ENCODE measurements at places on chromosomes 11 and 22.

DNA sequence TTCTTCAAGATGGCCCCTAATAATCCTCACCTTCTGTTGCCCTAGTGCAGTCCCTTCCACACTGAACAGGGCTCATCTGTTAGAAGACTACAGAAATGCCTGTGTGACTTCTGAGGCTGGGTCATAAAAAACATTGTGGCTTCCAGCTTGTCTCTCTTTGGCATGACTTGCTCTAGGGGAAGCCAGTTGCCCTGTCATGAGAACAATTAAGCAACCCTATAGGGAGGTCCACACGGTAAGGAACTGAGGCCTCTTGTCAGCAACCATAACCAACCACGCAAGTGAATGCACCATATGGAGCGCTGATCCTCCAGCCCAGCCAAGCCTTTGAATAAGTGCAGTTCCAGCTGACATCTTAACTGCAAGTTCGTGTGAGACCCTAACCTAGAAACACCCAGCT is 2.6 kb downstream of the LIPT2 start:
- no peak for DNase-seq

DNA sequence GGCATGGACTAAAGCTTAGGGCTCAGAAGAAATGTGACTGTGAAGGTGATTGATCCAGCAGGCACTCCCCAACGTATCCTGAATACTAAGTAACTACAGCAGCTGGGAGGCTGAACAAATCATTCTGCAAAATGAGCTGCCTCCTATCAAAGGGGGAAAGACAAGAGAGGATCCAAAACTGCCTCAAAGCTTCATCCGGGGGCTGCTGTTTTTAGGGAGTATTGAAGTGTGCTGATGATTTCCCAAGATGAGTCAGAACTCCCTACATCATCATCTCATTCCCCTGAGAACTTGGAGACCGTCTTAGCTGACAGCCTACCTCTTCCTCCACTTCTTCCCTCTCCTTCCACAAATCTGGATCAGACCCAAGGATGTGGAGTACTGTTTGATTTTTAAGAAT is 108.4 kb upstream of the GRAMD1B start:
- no peak for DNase-seq

GRCh38 chr22:47565607-47566006 is 803.2 kb downstream of the TBC1D22A start:
- no peak for DNase-seq

DNA sequence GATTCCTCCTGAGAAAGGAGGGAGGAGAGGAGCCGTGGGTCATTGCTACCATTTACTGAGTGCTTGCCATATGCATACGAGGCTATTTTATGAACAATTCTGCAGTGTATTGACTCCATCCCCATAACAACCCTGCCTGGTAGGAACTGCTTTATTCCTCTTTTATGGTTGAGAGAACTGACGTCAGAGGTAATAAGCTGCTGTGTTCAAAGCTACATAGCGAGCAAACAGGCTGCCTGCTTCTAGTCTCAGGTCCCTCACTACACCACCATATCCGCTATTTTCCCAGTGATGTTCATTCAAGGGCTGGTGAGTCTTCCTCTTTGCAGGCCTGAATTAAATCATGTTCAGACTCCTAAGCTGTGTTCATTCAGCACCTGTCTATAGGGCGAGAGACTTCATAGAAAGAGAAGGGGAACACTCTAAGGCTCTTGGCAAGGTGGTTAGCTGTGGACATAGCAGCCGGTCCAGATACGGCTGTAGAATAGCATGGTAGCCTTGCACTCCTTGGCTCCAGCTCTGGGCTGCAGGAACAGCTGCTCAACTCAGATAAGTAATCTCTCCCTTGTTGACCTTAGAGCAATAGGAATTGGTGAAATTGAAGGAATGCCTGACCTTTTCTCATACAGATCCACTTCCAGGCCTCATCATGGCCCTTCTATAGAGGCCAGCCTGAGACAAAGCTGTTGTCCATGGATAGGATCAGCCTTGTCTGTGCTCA is 82.6 kb downstream of the MICAL2 start:
- DNase-seq, result no peak

DNA sequence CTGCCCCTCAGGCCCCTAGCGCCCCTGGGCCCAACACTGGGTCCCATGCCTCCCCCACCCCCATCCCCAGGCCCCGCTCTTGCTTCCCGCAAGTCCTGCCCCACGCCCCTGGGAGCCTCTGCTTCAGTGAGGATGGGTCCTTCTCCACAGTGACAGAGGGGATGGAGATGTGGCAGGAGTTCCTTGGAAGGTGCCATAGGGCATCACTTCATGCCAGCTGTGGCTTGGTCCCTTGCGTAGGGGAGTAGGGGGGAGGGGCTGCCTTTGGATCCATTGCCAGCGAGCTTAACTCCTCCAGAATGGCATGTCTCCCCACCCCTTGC is 9.5 kb upstream of the TBC1D22A start:
- DNase-seq, result no peak

DNA sequence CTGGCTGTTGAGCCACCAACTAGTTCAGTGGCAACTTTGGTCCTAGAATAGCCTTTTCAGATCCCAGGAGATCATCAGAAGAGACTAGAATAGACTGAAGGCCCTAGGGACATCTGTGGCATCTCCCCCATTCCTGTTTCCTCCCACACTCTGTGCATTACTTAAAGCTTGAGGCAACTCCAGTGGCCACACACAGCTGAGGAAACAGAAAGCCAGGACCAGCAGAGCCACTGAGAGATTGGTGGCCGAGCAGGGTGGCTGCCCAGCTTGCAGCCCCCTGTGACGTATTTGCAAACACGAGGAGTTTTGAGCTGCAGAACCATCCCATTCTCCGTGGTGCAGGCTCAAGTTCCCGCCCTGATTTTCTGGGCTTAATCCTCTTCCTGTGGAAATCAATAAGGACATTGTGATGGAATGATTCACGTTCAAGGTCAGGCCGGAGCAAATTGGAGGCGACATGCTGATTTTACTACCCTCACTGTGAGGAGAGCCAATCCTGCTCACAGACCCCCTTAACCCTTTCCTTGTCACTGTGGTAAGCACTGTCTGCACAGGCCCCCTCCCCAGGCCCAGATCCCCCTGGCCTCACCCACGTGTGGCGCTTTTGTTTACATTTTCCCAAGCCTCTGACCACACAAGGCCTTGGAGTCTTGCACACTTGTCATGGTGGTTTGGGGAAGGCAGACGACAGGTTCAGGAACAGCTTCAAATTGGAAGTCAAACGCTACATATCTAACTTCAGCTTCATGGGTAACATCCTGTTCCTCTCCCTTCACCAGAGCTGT is 69.1 kb upstream of the MYOD1 start:
- no peak for DNase-seq

DNA sequence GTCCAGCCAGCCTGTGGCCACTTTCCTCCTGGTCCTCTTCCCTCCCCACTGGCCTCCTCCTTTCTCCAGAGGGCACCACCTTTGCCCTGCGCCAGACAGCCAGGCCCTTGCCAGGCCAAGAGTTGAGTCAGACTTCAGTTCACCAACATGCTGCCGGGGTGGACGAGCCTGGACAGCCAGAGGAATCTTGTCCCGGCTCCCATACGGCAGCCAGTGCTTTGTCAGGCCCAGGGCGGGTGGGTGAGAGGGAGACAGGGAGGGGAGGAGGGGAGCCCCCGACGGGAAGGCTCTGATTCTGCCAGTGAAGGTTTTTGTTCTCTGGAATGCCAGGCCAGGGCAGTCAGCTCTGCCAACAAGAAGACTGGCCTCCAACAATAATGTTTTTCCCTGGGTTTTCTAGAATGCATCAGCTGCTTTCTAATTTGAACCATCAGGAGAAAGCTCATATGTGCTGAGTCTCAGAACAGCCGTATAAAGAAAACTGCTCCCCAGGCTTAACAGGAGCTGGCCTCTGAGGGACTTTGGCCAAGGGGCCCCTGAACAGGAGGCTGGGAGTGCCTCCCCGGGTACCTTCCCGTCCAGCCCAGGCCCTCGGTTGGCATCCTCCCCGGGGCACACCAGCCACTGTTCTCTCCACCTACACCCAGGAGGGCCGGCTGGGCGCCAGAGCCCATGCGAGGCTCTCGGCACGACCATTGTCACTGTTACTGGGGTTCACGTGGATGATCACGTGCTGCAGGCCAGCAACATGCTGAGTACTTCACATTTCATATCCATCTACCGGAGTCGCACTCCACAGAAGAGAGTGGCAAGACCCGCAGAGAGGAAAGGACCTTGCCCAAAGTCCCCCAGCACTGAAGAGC is 28.6 kb downstream of the LIF start:
- no peak for DNase-seq

- no peak for DNase-seq
Measured at GRCh38 chr11:75780888-75781287, 12.3 kb downstream of the DGAT2 start.

GRCh38 chr11:71991494-71991893 is 7.2 kb upstream of the IL18BP start:
- DNase-seq, result peak; percentile 45

DNA sequence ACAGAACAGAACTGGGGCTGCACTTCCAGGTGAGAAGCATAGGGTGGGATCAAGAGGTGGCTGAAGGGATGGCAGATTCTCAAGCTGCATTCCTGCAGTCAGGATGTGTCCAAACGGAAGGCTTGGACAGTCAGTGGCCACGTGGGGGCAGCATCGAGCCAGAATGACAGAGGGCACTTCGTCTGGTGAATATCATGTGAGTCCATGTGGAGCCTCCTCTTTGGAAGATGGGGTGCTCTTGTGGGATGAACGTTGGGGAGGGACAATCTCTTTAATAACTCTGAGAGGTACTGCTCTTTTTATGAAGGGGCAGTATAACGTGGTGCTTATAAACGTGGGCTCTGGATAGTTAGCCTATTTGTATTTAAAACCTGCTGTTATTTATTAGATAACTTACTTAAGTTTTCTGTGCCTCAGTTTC is 154.9 kb upstream of the NAV2 start:
- DNase-seq, result peak; percentile 16

DNA sequence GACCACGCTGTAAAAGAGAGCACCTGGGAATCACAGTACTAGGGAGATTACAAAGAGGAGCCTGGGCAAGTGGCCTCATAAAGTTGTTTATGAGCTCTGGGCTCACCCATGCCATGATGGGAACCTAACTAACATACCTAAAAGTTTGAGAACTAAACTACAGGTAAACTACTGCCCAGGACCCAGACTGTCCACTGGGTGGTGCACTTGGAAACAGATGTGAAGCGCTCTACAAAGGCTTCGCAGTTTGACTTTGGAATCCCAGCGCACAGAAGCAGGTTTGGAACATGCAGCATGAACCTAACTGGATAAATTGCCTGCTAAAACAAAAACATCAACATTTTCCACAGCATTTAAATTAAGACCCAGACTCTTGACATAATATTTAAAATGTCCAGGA is 418.6 kb downstream of the FAM181B start:
- DNase-seq, result no peak

DNA sequence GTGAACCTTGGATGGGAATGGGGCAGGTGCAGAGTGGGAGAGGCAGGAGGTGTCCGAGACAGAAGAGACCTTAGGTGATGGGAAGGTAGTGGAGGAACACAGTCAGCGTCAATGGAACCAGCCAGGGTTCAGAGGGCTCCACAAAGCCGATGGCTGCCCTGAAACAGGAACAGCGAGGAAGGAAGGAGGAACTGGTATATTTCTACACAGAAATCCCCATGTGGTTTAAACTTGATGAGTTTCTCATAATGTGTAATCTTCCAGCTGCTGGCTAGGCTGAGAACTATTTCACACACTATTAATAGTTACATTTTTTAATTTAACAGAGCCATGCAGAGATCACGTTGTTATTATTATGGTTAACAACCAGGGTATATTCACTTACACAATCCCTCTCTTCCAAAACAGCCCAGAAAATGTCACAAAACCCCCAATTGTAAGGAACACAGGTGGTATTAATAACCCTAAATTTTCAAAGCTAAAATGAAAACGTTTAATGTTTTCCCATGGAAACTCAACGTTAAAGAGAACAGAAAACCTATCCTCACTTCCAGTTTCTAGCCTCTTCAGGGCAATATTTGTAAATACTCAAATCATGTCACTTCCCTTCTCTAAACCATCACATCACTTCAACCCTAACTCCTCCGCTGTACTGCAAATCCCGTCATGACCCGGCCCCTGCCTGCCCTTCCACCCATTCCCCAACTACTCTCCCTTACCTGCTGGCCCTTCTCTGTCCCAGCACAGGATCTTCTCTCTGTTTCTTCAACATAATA is 74.5 kb upstream of the ARFGAP3 start:
- peak; percentile 76 for DNase-seq

DNA sequence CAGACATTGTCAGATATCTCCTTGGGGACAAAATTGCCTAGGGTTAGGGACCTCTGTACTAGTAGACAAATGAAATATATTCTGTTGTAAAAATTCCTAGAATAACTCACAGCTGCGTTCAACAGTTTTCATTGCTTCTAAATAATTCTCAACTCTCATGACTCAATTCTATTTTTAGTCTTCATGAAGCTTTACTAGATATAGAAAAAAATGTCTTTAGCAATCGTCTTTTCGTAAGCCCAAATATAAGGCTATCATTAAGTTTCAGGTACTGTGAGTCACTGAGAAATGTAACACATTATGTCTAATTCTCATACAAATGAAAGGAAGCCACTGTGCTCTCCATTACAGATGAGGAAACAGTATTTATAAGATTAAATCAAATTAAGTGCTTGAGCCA is 6.4 kb downstream of the MMP12 start:
- no peak for DNase-seq

DNA sequence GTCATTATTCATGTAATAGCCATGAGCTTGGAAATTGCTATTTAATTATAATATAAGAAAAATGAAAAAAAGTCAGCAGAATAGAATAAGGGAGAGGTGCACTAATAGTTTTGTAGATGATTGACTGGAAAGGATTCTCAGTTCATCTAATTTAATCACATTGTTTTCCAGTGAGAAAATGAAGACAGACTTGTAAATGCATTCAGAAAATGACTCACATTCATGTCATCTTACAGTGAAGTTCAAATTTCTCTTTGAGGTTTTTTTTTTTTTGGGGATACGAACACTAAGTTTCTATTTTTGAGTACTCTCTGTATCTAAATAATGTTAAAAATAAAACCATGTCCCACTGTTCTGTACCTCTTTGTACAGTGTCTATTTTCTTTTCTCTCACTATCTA is 18.5 kb upstream of the OR4A16 start:
- no peak for DNase-seq

DNA sequence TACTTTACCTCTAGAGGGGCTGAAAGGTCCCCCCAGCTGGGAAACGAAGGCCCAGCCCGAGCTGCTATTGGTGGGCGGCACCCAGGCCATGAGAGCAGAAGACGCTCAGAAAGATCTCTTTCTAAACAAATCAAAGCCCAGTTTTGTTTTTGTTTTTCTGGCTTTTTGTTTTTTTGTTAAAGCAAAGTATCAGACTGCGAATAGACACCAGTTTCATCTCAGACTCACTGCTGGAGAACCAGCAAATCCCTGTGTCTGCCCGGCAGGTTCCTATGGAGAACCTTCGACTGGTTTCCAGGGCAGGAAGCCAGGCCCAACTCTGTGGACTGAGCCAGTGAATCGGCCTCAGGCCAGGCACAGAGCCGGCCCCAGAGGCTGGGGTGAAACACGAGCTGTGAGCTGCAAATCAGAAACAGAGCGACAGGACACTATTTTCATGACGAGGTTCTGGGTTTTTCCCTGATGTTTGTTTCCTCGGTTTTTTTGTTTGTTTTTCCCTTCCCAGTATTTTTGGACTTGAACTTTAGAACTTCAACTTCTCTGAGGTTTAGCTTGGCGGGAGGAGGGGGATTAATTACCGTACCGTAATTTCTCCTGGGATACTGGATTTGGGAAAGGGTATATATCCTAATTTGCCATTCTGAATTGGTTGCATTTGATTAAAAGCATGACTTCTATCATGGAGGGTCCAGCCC is 16.0 kb upstream of the B4GALNT4 start:
- no peak for DNase-seq

Measured in AML-193 (cell line).